ENCODE measurements at places on chromosomes 12 and 14.

DNA sequence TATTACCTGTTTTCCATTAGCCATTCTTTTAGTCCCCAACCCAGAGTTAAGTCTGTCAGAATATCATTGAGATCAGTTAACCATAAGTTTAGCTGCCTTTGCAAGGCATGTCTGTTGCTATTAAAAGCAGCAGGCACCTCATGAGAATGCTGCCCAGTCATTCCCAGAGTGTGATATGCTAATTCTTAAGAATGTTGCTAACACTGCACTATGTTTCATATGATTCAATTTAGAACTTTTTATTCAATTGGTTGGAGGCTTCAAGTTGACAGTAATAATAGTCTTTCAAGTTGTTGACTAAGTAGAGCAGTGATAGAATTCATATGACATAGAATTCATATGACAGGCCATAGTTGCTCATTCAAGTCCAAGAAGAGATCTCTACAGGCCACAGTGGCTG lies 292.3 kb downstream of the FUT8 start:
- no peak for DNase-seq

DNA sequence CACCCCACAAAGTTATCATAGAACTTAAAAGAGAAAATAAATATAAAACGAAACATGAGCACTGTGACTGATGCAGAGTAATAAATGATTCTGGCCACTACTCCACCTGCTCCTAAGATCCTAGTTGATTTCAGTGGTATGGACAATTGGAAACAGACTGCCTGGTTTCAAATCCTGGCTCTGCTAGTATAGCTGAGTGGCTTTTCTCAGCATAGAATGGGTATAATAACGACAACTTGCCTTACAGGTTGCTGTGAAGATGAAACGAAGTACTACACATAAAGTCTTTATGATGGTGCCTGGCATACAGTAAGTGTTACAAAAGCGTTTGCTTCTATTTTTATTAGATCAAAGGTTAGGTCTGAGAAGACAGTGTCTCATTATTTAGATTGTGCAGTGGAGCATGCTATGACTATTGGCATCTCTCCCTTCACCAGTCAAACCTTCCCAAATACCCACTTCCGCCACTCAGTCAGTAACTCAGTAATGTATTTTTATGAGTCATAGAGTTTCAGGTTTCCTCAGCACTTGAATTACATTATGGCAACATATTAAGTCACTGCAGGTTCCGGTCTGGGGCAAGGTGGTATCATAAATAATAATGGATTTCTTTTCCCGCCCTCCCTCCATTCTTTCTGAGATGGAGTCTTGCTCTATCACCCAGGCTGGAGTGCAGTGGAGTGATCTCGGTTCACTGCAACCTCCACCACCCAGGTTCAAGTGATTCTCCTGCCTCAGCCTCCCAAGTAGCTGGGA lies 29.7 kb upstream of the NR2C1 start:
- peak; percentile 68 for DNase-seq

DNA sequence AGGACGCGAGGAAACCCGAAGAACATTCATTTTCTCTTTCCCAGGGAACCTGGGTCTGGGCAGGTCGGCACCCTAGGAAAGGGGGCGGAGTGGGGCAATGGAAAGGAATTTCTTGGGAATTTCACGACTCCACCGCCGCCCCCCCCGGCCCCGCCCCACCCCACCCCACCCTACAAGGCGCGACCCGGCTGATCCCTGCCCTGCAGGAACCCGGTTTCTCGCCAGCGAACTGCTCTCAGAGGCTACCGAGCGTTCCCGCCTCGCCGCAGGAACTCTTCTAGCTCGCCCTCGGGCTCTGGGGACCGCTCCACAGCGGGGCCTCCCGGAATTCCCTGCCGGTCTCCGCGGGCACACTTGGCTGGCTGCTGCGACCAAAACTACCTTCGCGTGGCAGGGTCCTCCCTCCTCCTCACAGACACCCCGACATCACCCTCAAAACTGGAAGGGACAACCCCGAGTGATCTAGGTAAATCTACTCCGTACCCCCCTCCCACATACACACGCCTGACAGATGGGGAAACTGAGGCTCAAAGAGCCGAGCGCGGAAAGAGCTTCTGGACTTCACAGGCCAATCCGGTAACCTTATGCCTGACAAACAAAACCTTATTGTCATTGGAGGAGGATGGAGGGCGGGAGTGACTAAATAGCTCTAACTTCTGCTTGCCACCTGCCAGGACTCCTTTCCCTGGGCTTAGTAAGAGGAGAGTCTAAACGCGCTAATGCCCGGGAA lies 785 bp upstream of the ACTN1 start:
- DNase-seq: peak; percentile 12

DNA sequence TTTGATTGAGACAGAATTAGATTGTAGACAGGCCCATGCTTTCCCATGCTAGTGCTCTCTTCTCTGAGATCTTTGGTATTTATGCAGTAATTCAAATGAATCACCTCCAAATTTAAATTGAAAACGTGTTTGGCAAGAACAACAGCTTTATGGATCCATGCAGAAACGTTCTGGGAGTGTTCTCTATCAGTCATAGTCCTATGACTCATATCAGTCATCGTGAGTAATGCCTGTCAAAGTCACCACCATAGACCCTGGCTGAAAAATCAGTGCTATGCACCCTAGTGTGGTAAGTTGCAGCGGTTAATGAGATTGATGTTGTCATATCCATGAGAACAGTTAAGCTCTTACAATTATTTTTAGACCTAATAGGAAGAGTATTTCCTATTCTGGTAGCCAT lies 90.1 kb upstream of the FOXG1 start:
- DNase-seq: no peak

- DNase-seq: no peak
Measured at GRCh38 chr12:11677752-11678151, 28.3 kb downstream of the ETV6 start.

DNA sequence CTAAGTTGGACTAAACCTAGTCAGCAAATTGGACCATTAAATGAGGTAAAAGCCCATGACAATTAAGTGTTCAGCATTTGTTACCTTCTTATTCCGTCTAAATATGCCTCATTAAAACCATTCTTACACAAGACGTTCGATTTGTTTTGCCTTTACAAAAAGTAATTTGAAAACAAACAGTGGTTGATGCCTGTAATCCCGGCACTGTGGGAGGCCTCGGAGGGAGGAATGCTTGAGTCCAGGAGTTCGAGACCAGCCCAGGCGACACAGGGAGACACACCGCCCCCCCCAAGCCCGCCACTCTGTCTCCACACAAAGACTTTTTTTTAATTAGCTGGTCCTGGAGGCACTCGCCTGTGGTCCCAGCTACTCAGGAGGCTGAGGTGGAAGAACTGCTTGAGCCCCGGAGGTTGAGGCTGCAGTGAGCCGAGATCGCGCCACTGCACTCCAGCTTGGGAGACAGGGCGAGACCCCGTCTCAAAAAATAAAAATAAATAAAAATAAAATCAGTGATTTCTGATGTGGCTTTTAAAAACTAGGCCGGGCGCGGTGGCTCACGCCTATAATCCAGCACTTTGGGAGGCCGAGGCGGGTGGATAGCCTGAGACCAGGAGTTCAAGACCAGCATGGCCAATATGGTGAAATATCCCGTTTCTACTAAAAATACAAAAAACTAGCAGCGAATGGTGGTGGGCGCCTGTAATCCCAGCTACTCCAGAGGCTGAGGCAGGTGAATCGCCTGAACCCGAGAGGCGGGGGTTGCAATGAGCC lies 856 bp upstream of the EIF4B start:
- DNase-seq: no peak

- DNase-seq: no peak
Measured at GRCh38 chr12:106074706-106075392, 63.9 kb downstream of the NUAK1 start.

GRCh38 chr12:65961190-65962035 lies 137.1 kb downstream of the HMGA2 start:
- DNase-seq: no peak

GRCh38 chr14:75826599-75826998 lies 155.2 kb downstream of the TGFB3 start:
- DNase-seq: no peak

DNA sequence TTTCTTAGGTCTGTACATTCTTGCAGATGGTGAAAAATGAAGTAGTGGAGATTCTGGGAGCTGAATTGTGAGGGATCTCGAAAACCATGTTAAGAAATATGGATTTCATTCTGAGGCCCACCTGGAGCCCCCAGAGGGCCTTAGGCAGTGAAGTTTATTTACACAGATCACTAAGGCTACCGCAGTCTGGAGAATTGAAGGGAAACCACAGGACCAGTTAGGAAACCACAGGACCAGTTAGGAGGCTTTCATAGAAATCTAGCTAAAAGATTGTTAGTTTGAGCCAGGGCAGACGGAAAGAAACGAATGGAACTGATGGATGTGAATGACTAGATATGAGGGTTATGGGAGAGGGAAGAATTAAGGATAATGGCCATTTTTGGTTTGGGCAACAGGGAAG lies 7.2 kb downstream of the CBLN3 start:
- DNase-seq: no peak

GRCh38 chr14:39668449-39668848 lies 236.2 kb upstream of the FBXO33 start:
- no peak for DNase-seq

DNA sequence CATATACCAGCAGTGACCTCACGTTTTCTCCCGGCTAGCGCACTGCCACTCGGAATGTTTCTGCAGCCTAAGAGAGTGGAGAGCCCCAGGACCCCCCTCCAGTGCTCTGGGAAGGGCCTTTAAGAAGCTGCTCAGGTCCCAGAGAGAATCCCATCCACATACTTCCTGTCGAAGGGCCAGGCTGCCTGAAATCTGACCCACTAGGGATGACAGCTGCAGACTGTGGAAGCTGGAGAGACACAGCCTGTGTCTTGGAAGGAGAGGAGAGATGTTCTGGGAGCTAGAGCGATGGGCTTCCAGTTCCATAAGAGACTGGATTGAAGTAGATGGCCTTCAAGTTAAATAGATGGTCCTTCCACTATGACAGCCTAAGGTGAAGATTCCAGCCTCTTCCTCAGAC lies 54.4 kb downstream of the IQSEC3 start:
- no peak for DNase-seq

GRCh38 chr14:104983231-104983721 lies 2.3 kb upstream of the CLBA1 start:
- DNase-seq: no peak

- DNase-seq: no peak
Measured at GRCh38 chr14:24630087-24630871, 3.7 kb downstream of the GZMB start.

GRCh38 chr14:32074887-32075572 lies 2.1 kb upstream of the ARHGAP5 start:
- no peak for DNase-seq

GRCh38 chr12:67358781-67359338 lies 89.7 kb downstream of the CAND1 start:
- DNase-seq: no peak

DNA sequence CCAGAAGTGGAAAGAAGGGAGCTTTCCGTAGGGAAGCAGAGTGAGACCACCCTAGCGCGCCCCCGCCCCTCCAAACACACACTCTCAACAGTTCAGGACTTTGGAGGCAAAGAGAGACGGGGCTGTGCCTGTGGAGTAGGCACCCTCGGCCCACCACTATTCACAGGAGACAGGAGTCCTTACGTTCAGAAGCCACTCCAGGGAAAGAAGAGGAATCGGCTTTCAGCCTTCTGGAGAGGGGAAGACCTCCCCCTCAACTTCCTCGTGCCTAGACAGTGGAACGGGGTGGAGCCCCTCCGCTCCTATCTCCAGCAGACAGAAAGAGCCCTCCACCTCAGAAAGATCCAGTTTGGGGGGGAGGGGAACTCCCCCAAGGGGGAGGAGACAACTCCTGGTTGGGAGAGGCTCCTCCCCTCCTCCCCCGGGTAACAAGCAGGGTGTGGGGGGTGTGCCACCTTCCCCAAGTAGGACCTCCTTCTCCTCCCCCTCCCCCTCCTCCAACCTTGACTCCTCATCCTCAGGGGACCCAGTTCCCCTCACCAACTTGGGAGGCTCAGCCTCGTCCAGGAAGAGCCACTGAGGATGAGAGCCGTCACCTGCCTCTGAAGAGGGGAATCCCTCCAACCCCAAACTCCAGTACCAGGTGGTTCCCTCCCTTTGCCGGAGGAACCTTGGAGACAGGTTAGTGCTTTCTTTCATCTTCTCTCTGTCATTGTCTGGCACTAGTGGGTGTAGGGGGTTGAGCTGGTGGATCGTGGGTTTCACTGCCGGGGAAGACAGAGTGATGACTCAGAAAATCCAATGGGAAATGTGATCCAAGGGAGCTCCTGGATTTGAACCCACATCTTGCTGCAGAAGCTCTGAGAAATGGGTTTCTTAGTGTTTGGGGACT lies 883 bp downstream of the FOXJ2 start:
- DNase-seq: peak; percentile 10

- peak; percentile 71 for DNase-seq
Measured at GRCh38 chr14:60722357-60723115, 1.6 kb downstream of the SIX4 start.

GRCh38 chr12:15677228-15677627 lies 112.0 kb downstream of the EPS8 start:
- DNase-seq: no peak

DNA sequence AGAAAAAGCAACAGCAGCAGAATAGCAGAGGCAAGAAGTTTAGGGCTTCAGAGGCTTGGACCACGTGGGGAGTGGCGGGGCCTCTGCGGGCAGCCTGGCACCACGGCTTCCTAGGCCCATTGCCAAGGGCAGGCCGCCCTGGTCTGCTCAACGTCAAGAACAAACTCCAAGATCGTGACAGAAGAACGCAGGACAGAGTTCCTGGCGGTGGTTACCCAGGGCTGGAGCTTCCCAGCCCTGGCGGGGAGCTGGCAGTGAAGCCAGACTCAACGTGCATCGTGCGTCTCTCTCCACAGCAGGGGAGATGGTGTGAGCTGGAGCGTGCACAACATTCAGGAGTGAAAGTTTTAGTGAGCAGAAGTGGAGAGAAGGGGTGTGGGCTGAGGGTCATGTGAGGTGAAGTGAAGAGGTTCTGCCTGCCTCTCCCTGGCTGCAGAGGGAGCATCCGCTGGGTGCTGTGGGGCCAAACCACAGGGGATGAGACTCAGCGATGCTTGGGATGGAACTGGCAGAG lies 13.9 kb upstream of the CACNA2D4 start:
- DNase-seq: no peak

GRCh38 chr12:14605401-14605989 lies 37.8 kb upstream of the PLBD1 start:
- peak; percentile 12 for DNase-seq

DNA sequence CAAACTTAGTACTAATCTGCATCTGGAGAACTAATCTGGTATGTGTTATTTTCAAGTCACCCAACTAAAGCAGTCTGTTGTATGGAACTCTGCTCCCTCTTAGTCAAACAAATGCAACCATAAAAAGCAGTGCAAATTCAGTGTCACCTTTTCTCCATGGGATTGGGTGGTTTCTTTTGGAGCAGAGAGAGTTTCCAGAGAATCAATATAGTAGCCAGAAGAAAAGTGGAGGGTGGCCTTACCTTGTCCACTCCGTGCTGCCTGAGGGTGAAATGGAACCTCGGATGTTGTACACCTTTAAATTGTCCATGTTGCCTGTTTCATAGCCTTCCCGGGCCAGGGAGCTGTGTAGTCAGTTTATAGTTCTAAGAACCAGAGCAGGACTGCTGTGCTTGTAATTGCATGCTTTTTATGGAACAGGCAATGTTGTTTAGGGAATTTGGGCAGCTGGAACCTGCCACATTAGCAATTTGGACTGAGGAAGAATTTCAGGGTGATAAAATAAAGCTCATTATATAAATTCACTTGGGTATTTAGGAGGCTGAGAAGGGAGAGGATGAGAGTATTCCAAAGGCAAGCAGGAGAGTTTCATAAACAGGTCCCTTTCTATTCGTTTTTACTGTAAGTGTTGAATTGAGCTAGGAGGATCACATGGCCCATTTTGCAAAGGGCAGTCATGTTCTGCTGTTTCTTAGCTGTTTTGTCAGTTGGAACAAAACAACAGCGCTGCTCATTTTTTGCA lies 60.5 kb downstream of the CRADD start:
- no peak for DNase-seq

Measured in NCI-H1105 (cell line).